ENCODE measurements at places on chromosomes 2 and 18.

DNA sequence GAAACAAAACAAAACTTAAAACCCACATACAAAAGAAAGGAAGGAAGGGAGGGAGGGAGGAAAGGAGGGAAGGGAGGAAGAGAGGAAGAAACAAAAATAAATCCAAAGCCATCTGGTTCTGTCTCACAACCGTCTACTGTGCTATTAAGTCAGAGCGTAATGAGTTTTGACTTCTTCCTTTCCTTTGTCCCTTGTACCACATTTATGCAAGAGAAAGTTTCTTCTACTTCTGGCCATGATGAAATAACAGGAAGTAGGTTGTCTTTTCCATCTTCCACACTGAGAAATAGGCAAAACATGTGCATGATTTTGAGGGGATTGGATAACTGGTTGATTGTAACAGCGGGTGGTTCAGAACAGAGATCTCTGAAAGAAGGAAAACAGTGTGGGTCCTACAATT lies 121.4 kb downstream of the CTAGE1 start:
- DNase-seq, result no peak

- no peak for DNase-seq
Measured at GRCh38 chr2:124131276-124131675, 106.2 kb downstream of the CNTNAP5 start.

GRCh38 chr2:224104668-224105386 lies 65.7 kb upstream of the SERPINE2 start:
- DNase-seq, result no peak

DNA sequence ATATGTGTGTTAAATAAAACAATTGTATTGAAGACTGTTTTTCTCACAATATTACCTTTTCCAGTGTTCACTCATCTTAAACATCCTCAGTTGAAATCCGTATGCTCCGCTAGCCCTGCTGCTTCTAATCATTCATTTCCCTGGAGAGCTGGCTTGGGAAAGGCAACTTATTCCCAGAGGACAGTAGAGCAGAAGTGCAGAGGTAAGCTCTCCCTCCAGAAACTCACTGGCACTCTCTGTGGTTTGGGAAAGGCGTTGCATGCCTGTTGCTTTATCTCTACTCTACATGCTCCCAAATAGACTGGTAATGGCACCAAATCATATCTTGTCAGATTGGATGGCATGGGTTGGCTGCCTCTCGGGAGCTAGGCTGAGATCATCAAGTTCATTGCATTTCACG lies 117.1 kb upstream of the BOD1L2 start:
- DNase-seq, result no peak

DNA sequence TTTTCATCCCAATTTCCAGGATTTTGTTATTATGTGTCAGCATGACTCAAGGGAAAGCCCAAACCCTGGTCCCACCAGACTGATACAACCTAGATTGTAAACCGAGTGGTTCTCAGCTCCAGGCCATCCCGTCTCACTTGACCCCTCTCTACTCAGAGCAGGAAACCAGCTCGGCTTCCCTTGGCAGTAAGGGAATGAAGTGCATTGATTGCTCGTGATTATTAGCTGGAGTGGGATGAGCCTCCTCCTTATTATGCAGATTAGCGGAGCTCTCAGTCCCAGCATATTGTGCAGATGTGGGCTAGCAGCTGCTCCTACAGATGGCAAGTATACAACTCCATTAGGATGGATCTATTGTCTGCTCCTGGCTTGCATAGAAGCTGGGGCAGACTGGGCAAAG lies 167.6 kb downstream of the LNPK start:
- DNase-seq, result no peak

DNA sequence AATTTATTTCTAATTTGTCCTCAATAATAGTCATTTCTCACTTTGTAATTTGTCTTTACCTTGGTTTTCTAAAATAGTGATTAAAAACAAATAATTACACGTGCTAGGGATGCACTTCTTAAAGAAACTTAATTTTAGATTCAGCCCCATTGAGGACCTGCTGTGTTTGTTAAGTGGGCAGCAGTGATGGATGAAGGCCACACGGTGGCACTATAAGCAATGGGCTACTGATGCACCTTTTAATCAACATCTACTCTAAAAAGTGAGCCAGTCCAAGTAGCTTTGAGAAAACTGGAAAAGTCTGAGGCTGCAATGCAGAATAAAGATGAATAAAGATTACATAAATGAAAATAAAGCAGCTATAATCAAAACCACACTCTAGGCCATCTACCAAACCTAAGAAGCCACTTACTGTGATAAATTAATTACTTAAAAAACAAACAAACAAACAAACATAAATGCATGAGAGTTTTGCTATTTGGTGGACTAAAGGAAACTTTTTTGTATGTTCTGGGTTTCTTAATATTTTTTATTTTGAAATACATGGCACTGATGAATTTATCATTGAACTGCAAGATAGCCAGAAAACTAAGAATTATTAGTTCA lies 89.3 kb downstream of the PDE11A start:
- DNase-seq, result no peak

GRCh38 chr2:168767258-168767657 lies 35.2 kb upstream of the NOSTRIN start:
- no peak for DNase-seq

- DNase-seq, result no peak
Measured at GRCh38 chr2:129061069-129061768, 742.6 kb upstream of the HS6ST1 start.

- DNase-seq, result no peak
Measured at GRCh38 chr2:109507217-109507616, 106.5 kb downstream of the SEPTIN10 start.

DNA sequence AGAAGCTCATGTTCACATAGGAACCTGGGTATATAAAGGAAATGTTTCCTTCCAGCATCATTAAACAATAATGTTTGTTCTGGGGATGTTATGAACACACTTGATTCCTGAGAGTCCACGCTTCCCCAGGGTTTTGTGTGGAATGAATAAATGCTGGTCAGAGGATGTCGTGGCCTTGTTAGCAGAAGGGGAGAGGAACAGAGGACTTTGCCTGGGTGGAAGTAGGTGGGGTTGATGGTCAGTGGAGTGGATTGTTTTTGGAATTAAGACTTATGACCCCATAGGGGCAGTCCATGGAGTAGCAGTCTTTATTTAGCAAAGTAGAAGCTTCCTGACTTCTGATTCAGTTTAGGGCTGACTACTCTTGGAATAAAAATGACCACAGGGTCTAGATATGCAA lies 139.6 kb downstream of the MYO1B start:
- DNase-seq, result no peak

DNA sequence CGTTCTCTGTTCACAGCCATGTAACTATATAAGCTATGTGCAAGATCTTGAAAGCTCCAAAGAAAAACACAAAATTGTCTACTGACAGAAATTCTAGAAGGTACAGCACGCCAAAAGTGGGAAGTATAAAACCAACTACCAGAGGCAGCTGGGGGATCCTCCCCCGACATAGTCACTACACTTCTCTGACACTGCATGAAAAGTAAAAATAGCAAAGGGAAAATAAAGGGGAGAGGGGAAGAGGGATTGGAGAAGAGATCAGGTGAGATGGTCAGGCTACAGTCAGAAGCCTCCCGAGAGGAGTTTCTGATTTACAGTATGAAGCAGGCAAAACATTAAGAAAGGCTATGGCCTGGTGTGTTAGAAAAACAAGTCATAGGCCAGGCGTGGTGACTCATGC lies 39.8 kb upstream of the PCBP1 start:
- no peak for DNase-seq

DNA sequence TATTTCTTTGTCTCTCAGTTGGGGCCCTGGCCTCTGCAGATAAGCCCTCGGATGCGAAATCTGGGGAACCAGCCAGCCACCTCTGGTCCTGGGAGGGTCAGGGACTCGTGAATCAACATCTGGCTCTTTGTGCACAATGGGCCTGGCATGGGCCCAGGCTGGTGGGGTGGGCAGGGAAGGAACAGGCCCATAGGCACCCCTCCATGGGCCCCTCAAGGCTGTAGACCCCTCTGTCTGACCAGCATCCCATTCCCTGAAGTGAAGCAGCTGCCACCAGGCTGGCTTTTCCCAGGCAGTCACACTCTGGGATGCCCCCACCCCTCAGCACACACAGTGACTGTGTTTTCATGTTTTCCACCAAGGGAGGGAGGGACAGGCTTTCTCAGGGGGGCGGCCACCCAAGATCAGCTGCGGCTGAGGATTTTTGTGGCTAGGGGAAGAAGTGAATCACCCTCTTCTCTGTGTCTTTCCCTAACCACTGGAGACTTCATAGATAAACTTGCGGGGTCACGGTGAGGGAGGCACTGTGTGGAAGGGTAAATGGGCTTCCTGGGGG lies 166.0 kb downstream of the AGAP1 start:
- no peak for DNase-seq

- DNase-seq, result no peak
Measured at GRCh38 chr2:45774688-45775244, 123.3 kb downstream of the PRKCE start.

- no peak for DNase-seq
Measured at GRCh38 chr2:48733067-48733503, 22.4 kb downstream of the LHCGR start.

DNA sequence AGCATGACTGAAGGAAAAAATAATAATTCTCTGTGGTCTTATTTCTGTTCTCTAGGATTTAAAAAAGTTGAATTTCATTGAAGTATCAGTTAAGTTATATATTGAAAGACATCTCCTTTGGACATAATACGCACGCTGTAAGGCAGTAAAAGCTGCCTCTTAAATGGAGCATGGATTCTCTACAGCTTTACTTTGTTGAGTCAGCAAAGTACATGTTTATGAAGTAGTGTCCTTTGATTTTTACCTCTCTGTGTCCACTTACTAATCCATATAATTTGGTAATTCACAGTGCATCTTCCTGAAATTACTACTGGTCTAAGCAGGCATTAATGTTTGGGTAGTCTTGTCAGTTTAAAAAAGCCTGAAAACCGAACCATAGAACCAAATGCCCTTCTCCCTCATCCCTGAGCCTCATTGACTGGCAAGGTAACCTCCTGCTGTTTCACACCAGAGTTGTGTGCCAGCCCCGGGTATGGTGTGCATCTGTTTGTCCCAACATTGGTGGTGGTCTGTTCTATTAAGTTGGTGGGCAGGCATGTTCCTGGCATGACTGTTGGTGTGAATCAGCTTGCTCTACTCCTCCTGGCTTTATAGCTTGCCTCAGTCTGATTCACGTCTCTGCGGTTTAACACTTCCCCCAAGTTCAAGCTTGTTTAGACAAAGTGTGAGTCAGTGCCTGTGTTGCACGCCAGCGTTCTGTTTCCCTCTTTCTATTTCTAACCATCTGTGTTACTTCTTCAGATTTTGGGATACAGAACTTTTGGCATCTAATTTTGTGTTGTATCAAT lies 71.0 kb upstream of the ITM2C start:
- peak; percentile 86 for DNase-seq

DNA sequence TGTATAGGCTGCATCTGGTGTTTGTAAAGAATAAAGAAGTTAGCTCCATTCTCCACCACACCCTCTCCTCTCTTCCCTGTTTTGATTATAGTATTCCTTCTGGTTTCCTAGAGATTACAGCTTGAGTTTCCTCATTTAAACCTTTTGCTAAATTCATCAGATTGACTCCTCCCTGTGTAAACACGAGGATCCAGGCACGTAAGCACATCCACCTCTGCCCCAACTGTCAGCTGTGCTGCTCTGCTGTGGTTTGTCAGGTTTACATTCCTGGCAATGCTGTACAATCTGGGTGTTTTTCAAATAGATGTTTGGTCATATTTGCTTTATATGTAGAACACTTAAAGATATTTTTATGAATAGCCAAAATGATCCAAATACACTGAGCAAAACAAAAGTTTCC lies 302.8 kb downstream of the PTGR3 start:
- DNase-seq, result no peak

GRCh38 chr2:240528406-240529040 lies 29.3 kb downstream of the ANKMY1 start:
- no peak for DNase-seq

GRCh38 chr2:7430869-7431641 lies 513.8 kb downstream of the RNF144A start:
- DNase-seq, result peak; percentile 75

- DNase-seq, result peak; percentile 72
Measured at GRCh38 chr18:21703241-21703820, 1.2 kb downstream of the ABHD3 start.
